ENCODE measurements at places on chromosomes 7 and 10. TPM values are rescaled to one million over a fixed set of nuclear protein-coding genes. Genes with fewer than 3 reads are reported as not detected.

COX15 gene
- 36.9 TPM for total RNA-seq

CPN1 gene
- not detected for total RNA-seq

PRLHR gene
- total RNA-seq = not detected

GJD4 gene
- total RNA-seq = not detected

LRRD1 gene
- under 0.01 TPM for total RNA-seq

KCND2 gene
- 0.29 TPM for total RNA-seq

LRRC61 gene
- total RNA-seq = 2.0 TPM

MYO3A gene
- total RNA-seq = not detected

DDX56 gene
- 69.9 TPM for total RNA-seq

KEL gene
- total RNA-seq = not detected

MET gene
- total RNA-seq = 103 TPM

SPDYE2B gene
- not detected for total RNA-seq

VWA2 gene
- total RNA-seq = under 0.01 TPM

MIOS gene
- total RNA-seq = 24.0 TPM
